Mucosa of descending colon (tissue), 3 donors: ENCODE measurements at places on chromosomes 16 and 17.

GRCh38 chr17:58412961-58413586 is 4.3 kb downstream of the RNF43 start:
- DNase-seq, result no peak

DNA sequence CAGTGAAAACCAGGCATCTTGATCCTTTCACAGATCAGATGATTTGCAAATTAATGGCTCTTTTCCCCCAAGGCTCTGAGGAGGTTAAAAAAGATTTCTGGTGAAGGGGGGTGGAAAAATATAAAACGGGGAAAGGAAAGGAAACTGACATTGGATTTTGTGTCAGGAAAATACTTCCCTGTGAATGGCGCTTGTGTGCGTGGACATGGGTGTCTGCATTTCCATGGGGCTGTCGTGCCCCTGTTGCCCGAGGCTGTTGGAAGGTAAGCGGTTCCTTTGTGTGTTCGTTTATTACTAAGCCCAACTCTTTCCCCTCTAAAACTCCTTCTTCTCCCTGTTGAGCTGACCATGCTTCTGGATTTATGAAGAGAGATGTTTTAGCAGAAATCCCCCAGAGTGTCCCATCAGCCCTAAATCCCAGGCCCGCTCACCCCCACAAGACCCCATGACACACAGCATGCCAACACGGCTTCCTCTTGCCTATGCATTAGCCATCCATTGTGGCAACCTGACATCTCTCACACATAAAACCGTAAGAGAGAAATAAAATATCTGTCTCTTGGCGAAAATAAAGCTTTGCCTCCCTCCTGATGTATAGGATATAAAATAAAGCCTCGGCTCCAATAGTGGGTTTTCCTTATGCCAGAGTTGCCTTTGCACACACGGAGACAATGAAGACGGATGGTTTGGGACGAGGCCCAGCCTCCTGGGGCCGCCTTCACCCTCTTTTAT is 7.3 kb upstream of the LHX1 start:
- DNase-seq, result no peak

- no peak for DNase-seq
Measured at GRCh38 chr17:55284944-55285339, 20.2 kb downstream of the HLF start.

DNA sequence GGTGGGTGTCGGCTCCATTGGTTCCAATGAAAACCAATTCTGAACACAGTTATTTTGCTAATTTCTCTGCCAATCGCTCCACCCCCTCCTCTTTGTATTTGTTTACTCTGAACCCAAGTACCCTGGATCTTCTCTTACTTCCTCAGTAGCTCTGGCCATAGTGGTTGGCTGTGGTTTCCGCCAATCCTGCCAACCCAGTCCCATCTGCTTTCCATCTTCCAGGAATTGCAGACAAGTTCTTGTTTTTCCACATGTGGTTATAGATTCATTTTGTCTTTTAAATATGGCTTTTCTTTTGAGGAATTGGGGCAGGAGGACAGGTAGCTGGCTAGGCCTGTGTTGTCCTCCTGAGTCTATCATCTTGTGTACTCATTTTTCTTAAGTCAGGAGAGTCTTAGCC is 92.0 kb downstream of the CYLD start:
- no peak for DNase-seq

DNA sequence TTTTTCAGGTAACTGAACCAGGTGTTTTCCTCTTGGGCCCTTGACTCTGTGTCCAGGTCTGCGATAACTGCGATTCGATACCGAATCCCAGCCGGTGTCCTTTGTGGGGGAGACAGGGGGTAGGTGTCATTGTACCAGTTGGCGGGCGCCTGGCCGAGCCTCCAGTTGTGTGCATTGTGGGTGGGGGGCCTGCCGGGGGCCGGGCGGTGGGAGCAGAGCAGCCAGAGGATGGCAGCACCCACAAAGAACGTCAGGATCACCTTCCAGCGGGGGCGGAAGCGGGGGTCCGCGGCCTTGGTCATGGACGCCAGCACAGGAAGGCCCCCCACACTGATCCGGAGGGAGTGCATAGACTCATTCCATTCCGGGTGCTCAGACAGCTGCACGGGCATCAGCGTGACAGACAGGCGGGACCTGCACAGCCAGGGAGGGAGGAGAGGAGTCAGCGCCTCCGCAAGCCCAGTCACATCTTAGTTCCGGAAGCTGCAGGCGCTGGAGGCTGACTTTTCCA is 12.3 kb downstream of the CANT1 start:
- peak; percentile 50 for DNase-seq

DNA sequence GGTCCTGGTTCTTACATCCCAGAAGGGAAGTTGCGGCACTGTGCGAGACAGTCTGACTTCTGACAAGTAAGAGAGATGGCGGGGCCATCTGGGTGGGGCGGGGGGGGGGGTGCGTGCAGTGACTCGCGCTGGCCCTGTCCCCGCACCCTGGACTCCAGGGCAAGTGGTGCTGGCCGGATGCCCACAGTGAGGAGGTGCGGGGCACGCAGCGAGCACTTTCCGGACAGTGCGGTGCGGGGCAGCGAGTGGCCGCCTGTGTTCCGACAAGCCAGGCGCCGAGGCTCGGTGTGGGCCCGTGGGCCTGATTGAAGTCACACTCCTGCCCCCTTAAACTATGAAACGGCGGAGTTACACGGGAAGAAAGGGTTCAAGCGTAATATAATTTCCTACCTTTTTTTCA is 106.4 kb downstream of the BANP start:
- no peak for DNase-seq

DNA sequence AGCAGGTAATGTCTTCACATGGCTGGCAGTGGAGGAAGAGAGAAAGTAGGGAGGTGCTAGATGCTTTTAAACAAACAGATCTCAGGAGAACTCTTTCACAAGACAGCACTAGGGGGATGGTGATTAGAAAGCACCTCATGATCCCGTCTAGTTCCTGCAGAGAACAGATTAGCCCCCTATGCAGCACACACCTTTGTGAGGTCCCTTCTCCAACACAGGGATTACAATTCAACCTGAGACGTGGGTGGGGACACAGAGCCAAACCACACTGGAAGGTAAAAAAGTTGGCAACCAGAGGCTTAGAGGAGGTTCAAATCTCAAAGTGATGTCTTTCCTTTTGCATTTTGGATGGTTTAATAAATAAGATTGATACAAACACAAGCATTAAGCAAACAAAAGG is 394.7 kb downstream of the WWOX start:
- no peak for DNase-seq

DNA sequence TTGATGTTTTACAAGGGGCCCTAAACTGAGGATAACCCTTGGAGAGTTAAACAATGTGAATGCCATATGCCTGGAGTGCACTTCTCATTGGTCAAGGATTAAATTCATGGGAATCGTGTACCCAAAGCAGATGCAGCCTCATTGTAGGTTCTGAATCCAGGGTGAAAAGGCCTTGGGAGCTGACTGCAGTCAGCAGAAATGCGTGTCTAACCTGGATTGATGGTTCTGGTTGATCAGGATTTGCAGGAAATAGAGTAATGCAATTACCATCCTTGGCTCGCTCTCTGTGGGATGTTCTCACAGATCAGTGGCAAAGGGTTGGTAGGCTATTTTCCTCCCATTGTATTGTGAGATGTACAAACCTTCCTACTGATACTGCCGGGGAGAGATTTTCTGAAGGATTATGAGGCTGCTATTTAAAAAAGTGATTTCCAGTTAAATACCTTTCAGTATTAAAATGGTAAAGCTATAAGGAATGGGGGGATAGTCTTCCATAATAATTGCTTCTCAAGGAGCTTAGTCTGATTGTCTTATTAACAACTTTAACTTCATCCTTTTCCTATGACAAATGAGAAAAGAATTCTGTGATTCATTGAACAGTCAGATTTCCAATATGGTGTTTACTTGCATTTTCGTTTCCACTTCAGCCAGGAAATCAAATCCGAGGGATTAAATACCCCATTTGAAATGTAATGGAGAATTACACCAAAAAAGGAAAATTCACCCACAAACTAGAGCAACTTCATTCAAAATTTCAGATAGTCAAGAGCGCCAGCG is 1028.1 kb upstream of the EEF2KMT start:
- DNase-seq, result no peak

GRCh38 chr16:3637371-3637923 is 17.0 kb upstream of the DNASE1 start:
- DNase-seq, result no peak

- DNase-seq, result no peak
Measured at GRCh38 chr17:63571632-63572310, 21.5 kb downstream of the DCAF7 start.
